ENCODE measurements at places on chromosomes 4 and X. TPM values are rescaled to one million over a fixed set of nuclear protein-coding genes. Genes with fewer than 3 reads are reported as not detected.

DNA sequence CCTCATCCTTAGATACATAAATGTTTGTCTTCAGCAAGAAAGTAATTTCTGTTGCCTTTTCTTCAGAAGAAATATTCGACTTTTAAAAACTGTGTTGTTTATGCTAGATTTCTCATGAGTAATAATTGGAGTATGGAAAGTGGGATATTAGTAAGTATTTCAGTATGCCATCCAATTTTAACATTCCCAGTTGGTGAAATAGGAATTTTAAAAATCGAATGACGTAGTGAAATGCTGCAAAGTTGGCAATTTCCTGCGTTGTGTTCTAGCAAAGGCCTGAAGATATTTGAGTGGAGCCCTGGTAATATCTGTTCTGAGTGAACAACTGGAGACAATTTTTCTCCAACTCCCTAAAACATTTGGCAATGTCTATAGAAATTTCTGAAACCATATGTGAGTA, 190.1 kb downstream of the ZNF330 start:
- no peak for DNase-seq

Gene LARP1B
- total RNA-seq = 15.9 TPM

- DNase-seq = no peak
Measured at GRCh38 chrX:97401586-97402136, 518.0 kb downstream of the RPA4 start.

DNA sequence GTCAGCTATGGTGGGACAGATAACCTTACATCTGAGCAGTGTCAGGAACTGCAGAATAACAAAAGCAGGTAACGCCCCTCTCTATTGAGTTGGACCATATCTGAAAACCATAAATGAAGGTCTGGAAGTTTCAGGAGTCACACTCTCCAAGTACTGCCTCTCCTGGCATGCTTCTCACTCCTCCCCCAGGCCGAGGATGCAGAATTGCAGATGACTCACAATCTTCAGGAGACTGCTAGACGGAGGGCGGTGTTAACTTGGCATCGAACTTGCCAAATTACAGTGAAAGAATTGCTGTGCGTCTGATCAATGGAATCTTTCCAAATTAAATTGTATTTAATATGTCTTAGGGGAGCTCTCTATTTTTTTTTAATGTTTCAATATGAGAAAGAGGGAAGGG, 67.1 kb upstream of the TRIM2 start:
- no peak for DNase-seq

DNA sequence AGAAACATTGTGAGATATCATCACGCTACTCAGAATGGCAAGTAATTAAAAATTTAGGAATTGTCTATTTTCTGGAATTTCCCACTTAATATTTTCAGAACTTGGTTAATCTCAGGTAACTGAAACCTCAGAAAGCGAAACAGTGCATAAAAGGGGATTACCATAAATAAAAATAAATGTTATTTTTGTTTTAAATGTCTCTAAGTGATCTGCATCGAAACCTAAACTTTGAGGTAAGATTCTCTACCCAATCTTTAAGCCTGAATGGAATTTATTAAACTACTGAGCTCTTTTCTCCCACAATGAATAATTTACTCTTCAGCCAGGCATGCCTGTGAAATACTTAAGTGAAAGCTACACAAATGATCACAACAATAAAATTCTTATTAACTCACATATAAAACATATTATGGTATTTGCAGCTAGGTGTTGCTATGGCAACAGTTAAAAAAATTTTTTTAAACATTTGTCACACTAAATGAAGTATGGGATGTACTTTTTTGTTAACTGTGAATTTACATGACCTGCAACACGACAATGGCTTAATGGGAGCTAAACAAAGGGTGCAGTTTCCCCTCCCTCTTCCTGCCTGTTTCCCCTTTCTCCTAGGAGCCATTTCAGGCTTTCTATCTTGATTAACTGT, 220.2 kb upstream of the PRPS2 start:
- DNase-seq = no peak

Data from left ventricle myocardium superior (tissue), 1 donor.